Suppressor macrophage (primary cell): ENCODE measurements at places on chromosomes 1 and 21.

GRCh38 chr1:188269956-188270355 lies 1441.2 kb downstream of the PLA2G4A start:
- DNase-seq, result no peak

GRCh38 chr1:36384542-36385409 lies 948 bp downstream of the STK40 start:
- DNase-seq, result peak; percentile 49

DNA sequence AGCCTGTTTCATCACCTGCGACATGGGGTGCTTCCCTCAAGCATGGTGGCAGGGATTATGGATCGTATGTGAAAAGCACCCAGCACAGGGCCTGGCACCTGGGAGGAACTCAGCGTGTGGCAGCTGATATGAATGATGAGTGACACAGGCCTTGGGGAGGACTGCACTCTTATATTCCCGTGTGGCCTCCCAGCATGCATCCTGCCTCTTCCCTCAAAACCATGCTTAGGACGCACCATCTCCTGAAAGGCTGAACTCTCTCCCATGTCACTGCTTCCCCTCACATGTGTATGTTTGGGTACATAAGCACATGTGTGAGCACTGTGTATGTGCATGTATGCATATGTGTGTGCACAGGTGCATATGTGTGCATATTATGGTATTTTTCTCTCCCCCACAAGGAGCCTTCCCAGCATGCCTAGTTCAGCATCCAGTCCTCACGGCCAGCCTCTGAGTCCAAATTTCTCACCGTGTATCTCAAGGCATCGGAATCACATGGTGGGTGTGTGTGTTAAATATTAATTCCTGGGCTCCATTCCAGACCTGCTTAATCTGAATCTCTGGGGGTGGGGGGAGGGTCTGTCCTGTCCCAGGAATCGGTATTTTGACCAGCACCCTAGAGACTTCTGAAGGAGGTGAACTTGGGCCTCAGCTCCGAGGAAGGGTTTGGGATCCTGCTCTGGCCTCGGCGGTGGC lies 12.8 kb downstream of the MYOM3 start:
- DNase-seq, result no peak

GRCh38 chr1:47732489-47732888 lies 264.7 kb downstream of the TRABD2B start:
- no peak for DNase-seq

GRCh38 chr1:221729771-221730330 lies 12.0 kb downstream of the DUSP10 start:
- no peak for DNase-seq

DNA sequence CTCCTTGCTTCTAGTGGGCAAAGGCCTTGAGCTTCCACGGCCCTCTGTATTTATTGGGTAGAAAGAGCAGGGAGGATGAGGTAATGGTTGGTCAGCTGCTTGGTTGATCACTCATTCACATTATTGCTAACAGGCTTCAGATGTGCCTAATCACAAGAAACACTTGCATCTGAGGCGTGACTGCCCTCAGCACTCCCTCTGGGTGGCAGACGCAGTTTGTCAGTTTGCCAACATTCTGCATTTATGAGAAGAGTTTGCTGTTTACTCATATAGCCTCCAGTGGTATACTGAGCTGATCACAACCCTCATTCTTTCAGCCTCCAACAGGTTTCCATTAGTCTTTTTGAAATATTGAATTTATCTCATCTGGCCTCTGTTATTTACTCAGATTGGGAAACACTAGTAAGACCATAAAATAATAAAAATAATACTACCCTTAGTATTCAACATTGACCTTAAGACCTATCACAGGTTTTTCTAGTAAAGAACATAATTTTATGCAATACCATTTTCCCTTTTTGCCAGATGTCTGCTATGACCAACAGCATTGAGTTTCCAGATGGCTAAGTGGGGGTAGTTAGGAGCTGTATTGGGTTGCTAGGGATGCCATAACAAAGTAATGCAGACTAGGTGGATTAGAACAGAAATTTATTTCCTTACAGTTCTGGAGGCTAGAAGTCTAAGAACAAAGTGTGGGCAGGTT lies 53.3 kb downstream of the PTGFR start:
- no peak for DNase-seq

DNA sequence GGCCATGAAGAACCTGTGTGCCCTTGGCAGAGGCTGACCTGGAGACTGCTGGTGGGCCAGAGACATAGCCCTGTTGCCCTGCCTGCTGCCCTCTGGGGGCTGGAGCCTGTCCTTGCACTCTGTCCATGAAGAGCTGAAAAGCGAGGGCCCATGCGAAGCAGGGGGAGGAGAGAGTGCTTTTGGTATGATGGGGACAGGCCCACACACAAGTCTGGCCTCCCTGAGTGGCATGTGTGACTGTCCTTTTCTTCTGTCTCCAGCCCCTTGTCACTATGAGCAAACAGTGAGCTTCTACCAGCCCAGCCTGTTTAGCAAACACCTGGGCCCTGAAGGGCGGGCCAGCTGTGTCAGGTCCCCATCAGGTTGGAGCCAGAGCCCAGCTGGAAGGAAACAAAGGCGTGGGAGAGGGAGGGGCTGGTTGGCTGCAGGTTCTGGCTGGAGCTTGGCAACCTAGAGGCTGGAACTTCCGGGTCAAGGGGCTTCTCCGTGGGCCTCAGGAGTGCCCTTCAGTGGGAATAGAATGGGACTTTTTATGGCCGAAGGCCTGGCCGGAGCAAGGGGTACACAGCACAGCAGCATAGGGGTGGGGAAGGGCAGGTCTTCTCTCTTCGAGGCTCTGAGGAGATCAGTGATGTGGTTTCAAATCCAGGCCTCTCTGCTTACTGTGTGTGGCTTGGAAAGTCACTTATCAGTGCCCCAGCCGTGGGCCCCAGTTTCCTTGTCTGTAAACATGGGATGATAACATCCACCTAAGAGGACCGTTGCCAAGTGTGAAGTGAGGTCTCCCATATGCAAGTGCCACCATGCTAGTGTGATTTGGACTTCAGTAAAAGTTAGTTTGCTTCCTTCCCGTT lies 14.3 kb downstream of the QSOX1 start:
- DNase-seq, result peak; percentile 54

DNA sequence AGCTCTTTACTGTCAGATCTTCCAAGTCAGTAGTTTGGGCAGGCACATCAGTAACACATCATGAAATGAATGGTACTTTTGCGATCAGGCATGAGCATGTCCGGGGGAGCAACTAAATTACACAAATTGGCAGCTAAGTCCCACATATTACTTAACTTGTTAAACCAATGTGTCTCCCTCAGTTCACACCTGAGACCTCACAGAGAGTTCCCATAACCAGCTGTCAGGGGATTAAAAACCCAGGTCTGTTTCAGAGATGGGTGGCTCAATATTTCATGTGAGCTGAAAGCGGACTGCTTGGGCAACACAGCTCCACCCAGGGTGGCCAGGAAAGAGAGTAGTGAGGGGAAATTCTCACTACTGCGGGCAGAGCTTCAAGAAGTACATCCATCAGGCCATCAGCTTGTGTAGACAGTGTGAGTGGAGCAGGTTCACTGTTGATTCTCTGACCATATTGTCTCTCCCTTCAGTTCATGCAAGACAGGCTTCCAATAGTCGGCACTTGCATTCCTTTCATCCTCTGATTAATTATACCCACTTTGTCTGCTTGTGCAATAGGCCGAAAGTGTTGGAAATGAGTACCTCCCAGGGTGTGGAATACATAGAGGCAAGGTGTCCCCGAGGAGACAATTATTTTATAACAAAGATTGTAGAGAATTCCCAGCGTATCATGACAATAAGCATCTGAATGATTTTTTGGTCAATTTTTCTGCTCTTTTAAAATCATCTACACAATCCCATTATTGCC lies 139.9 kb downstream of the PTGER3 start:
- no peak for DNase-seq

GRCh38 chr1:18429654-18430053 lies 51.1 kb upstream of the KLHDC7A start:
- no peak for DNase-seq

- no peak for DNase-seq
Observed at GRCh38 chr1:180265871-180266270, 35.8 kb downstream of the LHX4 start.

GRCh38 chr1:47971385-47972160 lies 25.6 kb downstream of the TRABD2B start:
- DNase-seq, result no peak

DNA sequence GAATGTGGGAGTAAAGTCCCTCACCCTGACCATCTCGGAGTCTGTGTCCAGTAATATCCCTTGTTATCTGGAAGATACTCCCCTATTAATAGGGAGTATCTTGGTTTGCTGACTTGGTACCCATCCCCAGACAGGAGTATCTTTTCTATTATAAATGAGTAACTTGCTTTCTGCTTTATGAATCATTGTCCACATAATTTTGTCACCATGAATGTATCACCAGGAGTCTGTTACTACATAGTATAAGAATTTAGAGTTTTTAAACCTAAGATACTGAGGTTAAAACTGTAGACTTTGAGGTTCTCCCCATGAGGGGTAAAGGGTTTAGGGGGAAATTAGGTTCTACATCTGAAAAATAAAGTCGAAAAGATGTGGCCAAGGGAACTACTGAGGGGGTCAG lies 175.6 kb downstream of the FCRL5 start:
- DNase-seq, result no peak

DNA sequence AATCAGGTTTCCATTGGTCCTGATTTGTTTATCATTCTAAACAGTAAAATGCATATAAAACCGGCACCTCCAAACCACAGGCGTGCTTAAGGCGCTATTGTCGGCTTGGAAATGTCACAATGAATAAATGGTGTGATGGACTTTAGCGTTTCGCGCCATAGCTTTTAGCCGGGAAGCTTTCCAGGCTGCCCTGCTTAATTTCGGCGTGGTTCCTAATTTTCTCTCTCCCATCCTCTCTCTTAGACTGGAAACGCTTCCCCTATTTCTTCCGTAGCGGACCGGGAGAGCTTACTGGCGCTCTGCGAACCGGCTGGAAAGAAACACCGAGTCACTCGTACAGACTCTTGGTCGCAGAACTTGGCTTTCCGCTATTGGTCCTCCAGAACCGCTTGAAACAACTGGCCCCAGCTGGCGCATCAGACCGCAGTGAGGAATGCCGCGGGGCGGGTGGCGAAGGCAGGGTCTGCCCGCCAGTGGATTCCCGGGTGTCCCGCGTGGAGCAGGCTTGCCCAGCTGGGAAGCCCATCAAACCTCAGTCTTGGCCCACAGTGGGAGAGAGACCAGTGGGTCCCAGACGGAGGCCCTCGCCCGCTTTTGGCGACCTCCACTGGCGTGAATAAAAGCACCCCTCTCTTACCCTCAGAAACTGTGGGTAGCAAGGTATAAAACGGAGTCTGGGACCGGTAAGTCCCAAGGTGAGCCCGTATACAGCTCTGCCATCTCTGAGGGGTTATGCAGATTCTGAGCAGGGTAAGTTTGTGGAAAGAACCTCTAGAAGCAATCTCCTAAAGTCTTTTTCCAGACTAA lies 4.0 kb upstream of the LHX8 start:
- DNase-seq, result no peak

DNA sequence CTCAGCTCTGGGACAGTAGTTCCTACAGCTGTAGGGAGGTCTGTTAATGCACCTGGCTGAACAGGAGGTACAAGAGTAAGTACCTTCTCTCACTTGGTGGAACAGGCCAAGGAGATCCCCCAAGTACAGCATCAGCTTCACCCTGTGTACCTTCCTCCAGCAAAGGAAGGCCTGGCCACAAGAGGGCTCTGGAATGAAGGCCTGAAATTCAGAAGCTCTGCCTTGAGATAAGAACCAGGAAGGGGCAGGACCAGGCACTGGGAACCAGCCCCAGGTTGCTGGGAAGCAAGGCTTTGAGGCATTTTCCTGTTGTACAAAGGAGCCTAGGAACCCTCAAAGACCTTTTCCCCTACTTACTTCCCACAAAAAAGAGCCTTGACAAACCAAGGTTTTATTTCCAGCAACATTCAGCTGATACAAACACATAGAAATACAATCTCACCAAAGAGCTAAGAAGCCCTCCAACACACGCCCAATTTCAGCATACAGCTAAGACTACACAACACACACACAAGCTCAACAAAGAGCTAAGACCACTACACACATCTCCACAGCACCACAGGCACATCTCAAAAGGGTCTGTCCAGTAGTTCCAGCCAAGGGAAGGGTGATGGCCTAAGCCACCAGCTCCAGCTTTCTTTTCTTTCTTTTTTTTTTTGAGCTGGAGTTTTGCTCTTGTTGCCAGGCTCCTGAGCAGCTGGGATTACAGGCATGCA lies 23.5 kb downstream of the F11R start:
- peak; percentile 82 for DNase-seq

DNA sequence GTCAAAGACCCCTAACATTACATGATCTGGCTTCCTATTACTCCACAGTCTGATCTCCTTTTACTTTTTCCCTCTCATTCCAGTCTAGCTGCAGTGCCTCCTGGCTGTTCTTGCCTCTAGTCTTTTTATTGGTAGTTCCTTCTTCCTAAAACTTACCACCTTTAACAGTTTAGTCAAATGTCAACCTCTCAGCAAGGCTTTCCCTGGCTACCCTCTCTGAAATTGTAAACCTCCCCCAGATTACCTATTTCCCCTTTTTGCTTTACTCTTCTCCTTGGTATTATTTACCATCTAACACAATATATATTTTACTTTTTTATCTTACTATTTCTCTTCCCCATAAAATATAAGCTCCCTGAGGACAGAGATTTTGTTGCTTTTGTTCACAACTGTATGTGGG lies 129.6 kb downstream of the CLEC20A start:
- no peak for DNase-seq

DNA sequence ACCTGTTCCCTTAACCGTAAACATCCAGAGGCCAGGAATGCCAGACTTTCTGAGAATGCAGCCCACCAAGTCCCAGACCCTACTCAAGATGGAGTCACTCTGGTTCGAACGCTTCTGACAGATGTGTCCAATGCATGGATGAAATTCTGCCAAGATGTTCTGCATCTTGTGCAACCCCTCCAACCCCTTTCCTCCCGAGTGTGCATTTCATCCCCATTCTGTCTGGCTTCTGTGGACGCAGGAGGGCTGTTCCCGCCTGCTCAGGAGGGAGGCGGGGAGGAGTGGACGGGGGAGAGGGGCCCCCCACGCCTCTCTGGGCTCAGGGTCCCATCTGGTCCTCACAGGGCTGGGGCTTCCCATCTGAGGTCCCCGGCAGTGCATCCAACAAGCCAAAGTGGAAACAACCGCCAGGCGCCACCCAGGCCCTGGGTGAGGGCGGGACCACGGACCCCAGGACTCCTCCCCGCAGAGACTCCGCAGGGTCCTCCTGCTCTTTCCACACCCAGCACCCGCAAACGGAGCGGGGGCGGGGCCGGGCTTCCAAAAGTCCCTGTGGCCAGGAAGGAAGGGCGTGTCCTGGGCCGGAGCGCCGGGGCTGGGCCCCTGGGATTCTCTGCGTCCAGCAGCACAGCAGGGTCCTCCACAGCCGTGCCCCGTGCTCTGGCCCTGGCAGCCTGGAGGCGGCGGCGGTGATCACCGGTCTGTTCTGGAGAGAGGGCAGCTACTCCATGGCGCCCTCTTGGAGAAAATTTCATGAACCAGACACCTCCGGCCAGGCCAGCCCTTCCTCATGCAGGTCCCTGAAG lies 27.8 kb upstream of the SUMO3 start:
- peak; percentile 89 for DNase-seq

- no peak for DNase-seq
Observed at GRCh38 chr1:35660581-35661473, 19.5 kb upstream of the PSMB2 start.

DNA sequence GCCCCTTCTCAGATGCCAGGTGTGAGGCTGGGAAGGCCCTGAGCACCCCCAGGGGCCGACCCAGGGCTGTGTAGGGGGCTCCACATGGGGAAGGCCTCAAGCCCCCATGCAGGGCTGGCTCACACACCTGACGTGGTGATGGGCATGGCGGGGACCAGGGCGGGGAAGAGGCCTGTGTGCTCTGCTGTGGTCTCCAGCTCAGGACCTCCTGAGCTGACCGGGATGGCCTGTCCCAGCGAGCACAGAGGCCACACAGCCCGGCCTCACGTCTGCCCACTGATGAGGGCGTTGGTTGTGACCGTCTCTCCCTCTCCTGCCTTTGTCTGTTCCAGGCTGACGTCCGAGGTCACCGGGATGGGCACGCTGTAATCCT lies 40.2 kb upstream of the COL6A1 start:
- no peak for DNase-seq
